ENCODE measurements at places on chromosomes 1 and 21.

DNA sequence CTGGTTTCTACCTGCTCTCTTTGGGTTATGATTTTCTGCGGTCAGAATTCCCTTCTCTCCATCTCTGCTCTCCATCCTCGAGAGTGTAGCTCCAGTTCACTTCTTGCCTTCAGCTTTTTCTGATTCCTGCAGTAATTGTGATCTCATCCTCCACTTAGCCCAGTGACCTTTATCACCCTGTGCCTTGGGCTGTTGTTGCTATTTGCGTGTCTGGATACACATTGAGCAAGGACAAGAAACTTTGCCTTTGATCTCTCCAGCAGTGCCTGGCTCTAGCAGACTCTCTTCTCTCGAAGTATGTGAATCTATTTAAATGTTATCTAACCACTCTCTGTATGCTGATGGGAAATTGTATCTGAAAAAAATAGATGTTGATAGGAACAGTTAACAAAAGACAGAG, 76.4 kb upstream of the MARK1 start:
- no peak for DNase-seq

DNA sequence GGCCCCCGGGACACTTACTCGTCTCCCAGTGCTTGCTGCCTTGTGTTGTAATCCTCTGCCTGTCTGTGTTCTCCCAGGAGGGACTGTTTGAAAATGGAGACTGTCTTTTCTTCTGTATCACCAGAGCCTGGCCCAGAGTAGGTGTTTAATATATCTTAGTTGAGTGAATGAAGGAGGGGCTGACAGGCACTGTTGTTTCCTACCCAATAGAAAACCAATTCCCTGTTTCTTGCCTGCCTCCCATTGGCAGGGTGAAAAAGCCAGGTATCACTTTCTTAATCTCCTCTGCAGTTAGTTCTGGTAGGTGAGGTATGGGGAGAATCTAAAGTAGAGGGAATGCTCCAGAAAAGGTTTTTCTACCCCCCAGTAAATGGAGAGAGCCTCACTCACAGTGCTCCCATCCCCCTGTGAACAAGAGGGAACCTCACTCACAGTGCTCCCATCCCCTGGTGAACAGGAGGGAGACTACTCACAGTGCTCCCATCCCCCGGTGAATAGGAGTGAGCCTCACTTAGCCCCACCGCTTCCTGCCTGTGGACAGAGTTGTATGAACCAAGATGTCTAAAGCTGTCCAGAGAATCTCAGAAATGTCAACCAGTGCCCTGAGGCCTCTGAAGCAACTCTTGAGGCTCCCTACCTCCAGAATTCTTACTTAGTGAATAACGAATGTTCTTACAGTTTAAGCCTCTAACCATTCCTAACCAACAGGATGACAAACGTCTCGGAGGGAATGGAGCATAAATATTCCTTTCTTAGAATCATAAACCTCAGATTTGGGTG, at the start of gene GJA5:
TSS of gene GJA5 (minus strand) at position 122 of the 780 bp plus-strand sequence. CDS start 1,364 bp downstream, outside the sequence.
- DNase-seq, result no peak

DNA sequence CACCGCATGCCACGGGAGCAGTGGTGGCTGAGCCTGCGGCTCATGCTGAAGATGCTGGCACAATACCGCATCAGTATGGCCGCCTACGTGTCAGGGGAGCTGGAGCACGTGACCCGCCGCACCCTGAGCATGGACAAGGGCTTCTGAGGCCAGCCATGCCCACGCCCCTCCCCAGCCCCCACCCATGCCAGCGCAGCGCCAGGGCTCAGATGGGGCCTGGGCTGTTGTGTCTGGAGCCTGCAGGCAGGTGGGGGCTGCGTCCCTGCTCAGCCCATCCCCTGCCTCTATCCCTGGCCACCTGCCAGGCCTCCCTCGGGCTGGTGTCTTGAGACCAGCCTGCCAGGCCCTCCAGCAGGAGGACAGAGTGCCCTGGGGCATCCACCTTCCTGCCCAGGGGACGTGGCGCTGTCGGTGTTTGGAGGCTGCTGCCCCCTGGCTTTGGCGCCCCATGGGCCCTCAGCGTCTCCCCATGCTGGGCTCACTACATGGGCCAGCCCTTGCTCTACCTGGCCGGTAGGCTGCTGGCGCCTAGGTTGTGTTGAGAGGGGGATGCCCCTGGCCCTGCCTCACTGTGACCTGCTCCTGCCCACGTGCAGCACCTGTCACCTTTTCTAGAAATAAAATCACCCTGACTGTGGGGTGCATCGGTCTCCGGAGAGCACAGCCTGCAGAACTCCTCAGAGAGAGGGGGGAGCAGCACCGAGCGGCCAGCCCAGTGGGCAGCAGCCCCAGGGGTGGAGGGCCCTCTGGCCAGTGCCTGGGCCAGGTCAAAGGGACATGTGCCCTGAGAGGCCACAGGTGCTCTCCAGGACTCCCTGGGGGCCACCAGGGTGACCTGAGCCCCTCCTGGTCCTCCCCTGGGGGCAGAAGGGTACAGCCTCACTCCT, 12.2 kb downstream of the CFAP410 start:
- no peak for DNase-seq

DNA sequence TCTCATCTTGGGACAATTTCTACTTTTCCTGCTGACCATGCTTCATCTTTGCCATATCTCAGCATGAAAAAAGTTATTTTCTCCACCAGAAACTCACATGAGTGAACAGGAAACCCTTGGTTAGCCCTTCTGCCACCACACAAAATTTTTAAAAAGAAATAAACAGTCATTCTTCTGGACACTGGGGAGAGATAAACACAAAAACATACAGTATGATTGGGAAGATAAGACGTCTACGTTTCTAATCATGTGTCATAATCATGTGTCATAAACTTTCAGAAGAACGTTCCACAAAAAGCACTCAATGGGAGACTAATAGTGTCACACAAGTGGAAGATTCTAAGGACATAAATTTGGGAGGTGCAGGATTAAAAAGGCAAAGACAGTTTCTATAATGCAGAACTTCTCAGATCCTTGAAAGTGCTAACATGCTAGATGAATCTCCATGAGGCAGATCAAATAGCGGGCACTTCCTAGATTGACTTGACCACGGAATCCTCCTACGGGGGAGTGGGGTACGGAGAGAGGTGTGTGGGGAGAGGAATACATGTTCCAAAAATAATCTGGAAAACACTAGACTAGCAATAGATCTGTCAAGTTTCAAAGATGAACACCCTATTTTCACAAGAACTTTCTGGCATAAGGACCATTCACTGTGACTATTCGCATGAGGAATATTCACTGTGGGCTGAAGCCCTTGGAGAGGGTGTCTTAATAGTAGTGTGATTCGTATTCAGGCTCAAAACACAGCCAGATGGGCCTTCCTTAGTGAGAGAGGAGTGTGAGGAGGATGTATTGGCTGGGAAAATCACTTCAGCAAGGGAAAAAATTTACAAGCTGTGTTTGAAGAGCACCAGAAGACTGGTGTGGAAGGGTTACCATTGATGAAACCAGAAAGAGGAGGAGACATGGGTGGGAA, 206.7 kb downstream of the SETD4 start:
- DNase-seq, result no peak

GRCh38 chr1:222284466-222284865, 263.4 kb downstream of the HHIPL2 start:
- no peak for DNase-seq

- no peak for DNase-seq
Measured at GRCh38 chr1:164783778-164784555, 225.0 kb downstream of the PBX1 start.

DNA sequence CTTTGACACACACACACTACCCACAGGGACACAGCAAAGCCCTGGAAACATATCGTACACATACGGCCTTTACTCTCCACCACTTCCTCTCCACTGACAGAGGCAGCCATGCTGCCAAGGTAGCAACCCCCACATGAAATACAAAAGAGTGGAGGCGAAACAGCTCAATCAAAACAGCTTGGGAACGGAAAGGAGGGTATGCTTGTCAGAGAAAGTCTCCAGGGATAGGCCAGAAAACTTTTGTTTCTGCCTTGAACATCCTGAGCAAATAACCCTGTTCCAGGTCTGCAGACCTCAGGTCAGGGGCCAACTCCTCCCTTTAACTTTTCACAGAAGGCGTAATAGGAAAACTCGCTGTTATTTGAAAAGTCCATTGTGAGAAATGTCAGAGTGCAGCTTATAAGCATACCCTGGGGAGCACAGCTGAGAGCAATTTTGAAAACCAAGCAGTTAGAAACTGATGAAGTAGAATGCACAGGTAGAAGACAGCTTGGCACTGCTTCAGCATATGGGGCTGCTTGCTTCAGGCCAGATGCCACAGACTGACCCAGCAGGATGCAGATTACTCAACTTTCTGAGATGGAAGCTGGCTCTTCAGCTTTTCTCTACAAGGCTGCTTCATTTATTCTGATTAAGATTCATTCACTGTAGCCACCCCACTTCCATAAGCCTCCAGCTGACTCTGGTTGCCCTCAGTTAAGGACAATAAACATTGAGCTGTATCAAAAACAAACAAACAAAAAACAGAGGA, 18.0 kb downstream of the KIAA0319L start:
- DNase-seq, result peak; percentile 31

GRCh38 chr1:243322326-243322725, 66.5 kb downstream of the SDCCAG8 start:
- DNase-seq, result no peak

DNA sequence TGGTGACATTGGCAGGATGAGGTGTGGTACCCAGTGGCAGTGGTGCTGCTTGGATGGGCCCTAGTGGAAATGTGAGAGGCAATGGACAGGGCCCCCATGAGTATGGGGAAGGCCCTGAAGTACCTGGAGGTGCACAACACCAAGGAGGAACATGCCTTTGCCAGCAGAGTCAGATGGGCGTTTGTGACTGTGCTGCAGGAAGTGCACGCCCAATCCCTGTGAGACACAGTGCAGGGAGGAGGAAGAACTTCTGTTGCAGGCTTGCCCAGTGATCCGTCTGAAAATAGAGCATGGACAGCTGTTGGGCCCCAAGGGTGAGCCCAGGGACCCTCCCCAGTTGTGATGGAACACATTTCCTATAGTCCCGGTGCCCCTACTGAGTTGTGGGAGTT, 42.7 kb downstream of the GJA5 start:
- DNase-seq, result peak; percentile 2

GRCh38 chr1:185696422-185697150, 37.6 kb upstream of the HMCN1 start:
- no peak for DNase-seq

GRCh38 chr1:6477039-6477820, 11.3 kb upstream of the TNFRSF25 start:
- DNase-seq, result no peak

DNA sequence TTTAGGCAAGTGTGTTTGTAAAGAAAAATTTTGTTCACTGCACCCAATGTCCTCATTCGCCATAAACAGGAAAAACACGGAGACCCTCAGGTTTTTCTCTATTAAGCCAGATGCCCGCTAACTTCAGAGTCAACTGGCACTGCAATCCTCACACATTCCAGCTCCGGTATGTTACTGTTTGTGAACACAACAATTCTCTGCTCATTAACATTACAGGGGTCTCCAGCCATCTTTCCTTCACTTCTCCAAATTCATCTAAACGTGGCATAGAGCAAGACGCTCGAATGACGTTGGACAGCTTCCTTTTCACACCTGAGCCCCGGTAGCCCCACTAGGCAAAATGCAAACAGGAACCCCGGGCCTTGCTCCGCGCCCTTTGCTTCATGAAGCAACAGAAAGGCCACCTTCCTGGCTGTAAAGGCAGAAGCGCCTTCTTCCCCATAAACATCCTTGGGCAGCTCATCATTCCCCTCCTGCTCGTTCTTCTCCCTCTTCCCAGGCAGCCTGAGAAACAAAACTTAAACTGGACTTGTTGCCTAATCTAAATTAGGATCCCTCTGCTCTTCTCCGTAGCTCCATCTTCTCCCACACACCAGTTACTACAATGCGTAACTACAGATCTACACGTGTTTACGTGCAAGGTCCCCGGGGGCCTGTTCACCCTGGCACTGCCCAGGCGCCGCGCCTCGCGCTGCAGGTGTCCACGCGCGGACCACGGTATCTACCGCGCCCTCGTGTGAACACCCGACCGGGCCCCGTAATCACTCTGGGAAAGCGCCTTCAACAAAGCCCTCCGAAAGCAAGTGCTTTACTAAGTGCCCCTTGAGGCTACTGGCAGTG, 1.2 kb downstream of the LBR start:
- DNase-seq, result peak; percentile 19

- no peak for DNase-seq
Measured at GRCh38 chr1:107264561-107264960, 123.7 kb downstream of the NTNG1 start.

DNA sequence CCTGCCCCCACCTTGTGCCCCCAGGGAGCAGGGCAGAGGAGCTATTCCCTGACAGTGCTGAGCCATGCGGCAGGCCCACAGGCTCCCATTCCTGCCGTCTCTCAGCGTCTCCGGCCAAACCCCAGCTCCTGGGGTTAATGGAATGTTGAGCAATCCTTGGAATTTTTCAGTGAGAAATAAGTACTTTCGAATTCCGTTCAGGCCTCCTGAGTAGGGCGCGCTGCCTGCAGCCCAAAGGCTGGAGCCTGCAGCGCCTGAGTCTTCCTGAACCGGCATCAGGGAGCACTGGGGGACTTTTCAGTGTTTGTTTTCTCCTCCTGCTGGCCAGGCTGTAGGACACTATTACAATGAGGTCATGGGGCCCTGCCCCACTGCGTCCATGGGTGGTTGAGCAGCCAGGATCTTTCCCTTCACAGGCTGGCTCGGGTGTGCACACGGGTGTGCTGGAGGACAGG, 33.3 kb upstream of the CSF1 start:
- DNase-seq, result no peak

DNA sequence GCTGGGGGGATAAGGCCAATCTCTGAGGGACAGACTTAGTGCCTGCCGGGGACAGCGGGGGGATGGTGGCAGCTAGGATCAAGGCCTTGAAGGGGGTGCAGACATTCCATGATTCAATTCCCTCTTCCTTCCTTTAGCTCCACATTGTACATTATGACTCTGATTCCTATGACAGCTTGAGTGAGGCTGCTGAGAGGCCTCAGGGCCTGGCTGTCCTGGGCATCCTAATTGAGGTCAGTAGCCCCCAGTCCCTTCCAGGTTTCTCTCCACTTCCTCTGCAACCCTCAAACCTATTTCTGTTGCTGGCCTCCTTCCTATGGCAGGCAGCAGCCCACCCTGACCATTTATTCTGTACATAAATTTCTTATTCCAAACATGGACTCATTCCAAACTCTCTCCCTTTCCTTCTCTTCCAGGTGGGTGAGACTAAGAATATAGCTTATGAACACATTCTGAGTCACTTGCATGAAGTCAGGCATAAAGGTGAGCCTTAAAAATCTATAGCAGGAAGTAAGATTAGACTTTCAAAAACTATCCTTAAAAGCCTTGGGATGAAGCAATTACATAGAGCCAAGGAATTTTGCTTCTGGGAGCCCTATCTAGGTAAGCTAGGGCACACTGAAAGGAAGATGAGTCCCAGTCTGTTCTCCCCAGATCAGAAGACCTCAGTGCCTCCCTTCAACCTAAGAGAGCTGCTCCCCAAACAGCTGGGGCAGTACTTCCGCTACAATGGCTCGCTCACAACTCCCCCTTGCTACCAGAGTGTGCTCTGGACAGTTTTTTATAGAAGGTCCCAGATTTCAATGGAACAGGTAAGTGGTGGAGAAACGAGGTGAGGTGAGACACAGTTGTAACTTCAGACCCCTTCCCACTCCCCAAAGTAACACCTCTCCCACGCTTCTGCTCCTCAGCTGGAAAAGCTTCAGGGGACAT, 5.1 kb downstream of the CA14 start:
- DNase-seq, result no peak

- no peak for DNase-seq
Measured at GRCh38 chr1:6008696-6009095, 16.5 kb upstream of the NPHP4 start.

Measured in activated CD4-positive, alpha-beta T cell treated with anti-CD3 and anti-CD28 coated beads, Interleukin-2, amount 50 U/mL, for 1 hour (primary cell).